Activated CD4-positive, alpha-beta T cell treated with anti-CD3 and anti-CD28 coated beads, Interleukin-2, amount 10 ng/mL, durations not matched to agents 7 days and 5 days (primary cell): ENCODE measurements at places on chromosomes 4 and X. TPM values are rescaled to one million over a fixed set of nuclear protein-coding genes. Genes with fewer than 3 reads are reported as not detected.

DNA sequence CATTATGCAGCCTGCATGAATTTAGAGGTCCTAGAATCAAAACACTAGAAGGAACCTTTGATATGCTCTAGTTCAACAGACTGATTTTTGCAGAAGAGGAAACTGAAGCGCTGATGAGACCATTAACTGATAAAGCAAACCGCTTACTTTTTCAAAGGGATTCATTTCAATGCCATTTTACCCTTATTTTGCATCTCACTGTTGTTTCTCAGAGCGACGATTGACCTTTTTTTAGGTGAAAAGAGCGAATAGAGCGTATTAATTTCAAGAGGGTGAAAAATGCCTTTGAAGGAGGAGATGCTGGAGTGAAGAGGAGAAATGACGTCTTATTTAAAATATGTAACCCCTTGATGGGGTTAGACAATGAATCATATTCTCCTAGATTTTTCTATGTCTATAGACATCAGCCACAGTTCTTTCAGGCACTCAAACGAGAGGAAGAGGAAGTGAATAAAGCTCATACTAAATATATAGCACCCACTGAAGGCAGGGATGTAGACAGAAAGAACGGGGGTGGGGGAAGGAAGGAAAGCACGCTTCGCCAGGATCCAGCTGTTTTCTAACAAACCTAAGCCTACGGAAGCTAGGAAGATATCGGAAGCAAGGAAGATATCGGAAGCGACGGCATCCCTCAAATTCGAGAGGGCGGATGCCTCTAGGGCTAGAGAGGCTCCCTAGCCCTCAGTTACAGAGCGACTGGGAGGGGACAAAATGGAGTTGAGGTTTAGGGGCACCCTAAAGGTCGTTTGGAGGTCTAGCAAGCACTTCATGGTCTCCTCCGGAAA lies 848 bp downstream of the ACSL4 start:
- peak; percentile 20 for DNase-seq

PLXNB3 gene
- 0.35 TPM for total RNA-seq

DNA sequence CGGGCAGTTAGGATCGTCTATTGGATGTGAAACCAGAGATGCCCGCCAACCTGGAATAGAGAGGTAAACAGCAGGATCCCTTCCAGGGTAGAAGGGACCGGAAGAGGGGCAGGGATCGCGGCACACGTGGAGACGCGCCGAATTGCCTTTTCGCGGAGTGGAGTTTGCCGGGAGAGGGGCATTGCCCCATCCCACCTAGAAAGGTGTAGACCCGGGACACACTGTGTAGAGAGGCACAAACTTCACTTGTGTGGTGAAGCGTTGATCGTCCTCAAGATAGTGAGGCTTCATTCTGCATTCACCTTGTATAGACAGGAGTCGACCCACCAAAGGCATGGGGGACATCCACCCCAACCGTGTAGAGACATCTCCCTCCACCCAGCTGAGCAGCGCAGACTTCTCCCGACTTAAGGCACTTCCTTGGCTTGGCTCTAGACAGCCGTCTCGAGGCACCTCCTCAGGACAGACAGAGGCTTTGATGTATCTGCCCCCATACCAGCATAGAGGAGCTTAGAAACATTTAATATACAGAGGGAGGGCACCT lies 410 bp downstream of the GNL3L start:
- DNase-seq, result peak; percentile 8

RHOXF2B gene
- total RNA-seq, result not detected

DNA sequence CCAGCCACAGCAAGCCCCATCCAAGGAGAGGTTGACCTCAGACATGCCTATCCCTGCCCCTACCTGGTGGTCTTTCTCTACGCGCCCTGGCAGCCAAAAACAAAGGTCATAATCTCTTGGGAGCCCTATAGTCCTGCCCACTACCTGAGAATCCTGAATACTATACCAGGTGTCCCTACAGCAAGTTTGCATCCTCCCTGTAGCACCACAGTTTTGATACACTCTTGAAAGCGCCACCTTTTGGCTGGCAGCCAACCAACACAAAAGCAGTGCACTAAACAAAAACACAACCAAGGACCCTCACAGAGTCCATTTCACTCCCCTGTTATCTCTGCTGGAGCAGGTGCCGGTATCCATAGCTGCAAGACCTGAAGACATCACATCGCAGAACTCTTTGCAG lies 523.8 kb upstream of the CPEB2 start:
- DNase-seq, result no peak

DNA sequence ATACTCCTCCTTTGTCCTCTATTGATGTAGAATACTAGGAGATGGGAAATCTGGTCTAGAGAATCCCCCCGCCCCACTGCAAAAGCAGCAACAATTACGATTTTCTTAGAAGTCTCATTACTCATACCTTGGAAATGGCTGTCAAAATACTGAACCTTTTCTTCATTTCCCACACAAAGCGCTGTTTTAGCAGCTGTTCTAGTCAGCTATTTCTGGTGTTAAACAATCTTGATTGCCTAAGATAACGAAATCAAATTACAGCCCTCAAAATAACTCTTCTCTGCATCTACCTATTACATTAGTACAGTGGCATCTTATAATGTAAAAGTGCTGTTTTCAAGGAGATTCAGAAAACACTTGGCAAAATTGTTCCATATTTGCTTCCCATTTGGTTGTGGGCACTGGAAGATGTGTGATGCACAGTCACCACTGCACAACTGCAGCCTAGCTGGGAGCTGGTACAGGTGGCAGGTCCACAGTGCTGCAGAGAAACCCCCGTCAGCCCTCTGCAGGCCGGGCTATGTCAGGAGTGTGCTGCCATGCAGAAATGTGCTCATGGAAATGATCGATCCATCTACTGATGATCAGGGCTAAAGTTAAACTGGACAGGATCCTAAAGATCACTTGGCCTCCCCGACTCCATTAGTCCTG lies 50.4 kb downstream of the TBC1D9 start:
- DNase-seq, result no peak
